Articular chondrocyte of knee joint (primary cell): ENCODE measurements at places on chromosomes 3 and 15. TPM values are rescaled to one million over a fixed set of nuclear protein-coding genes. Genes with fewer than 3 reads are reported as not detected.

Gene CAND2
- 6.7 and 6.9 TPM in 2 replicates for total RNA-seq

Gene PSMA4
- total RNA-seq, result 243 and 269 TPM in 2 replicates

Gene AGBL1
- total RNA-seq, result under 0.01 TPM in 1 of 2 replicates, not detected in the other

Gene PLCB2
- not detected in 2 replicates for total RNA-seq

Gene SAMD7
- not detected in 2 replicates for total RNA-seq

Gene LDHAL6B
- total RNA-seq, result not detected in 2 replicates

Gene CELSR3
- 1.3 and 1.4 TPM in 2 replicates for total RNA-seq

Gene WDR93
- 0.26 and 0.32 TPM in 2 replicates for total RNA-seq

Gene RASL12
- 0.52 and 0.76 TPM in 2 replicates for total RNA-seq

Gene HRG
- not detected in 2 replicates for total RNA-seq

Gene CHSY1
- total RNA-seq, result 57.4 and 70.0 TPM in 2 replicates

Gene SENP7
- 15.4 and 19.7 TPM in 2 replicates for total RNA-seq

Gene TMEM87A
- total RNA-seq, result 81.8 and 91.7 TPM in 2 replicates

Gene CLDN11
- total RNA-seq, result 23.4 and 39.6 TPM in 2 replicates

Gene PRRT3
- 4.6 and 5.5 TPM in 2 replicates for total RNA-seq

Gene THOC7
- 54.0 and 54.6 TPM in 2 replicates for total RNA-seq

Gene CX3CR1
- under 0.01 TPM in 1 of 2 replicates, not detected in the other for total RNA-seq

Gene A4GNT
- not detected in 2 replicates for total RNA-seq

Gene CCRL2
- 6.2 and 8.0 TPM in 2 replicates for total RNA-seq

Gene NR2E3
- not detected in 2 replicates for total RNA-seq

Gene DAZL
- 0.22 TPM in 1 of 2 replicates, not detected in the other for total RNA-seq

Gene FGF12
- total RNA-seq, result not detected in 2 replicates

Gene NKIRAS1
- total RNA-seq, result 12.0 and 16.9 TPM in 2 replicates

Gene GPR62
- total RNA-seq, result 0.11 and 0.13 TPM in 2 replicates

Gene ARHGAP11A
- total RNA-seq, result 17.1 and 23.5 TPM in 2 replicates

Gene SLC22A14
- total RNA-seq, result 0.32 and 0.52 TPM in 2 replicates

Gene NRROS
- 1.4 and 1.5 TPM in 2 replicates for total RNA-seq

Gene CPLX3
- total RNA-seq, result not detected in 2 replicates

Gene LRTM1
- total RNA-seq, result not detected in 2 replicates
